ENCODE measurements at places on chromosomes 2 and 18.

GRCh38 chr2:149559341-149560068 is 28.1 kb downstream of the MMADHC start:
- no peak for DNase-seq

- no peak for DNase-seq
Observed at GRCh38 chr2:8487461-8487932, 194.4 kb upstream of the ID2 start.

DNA sequence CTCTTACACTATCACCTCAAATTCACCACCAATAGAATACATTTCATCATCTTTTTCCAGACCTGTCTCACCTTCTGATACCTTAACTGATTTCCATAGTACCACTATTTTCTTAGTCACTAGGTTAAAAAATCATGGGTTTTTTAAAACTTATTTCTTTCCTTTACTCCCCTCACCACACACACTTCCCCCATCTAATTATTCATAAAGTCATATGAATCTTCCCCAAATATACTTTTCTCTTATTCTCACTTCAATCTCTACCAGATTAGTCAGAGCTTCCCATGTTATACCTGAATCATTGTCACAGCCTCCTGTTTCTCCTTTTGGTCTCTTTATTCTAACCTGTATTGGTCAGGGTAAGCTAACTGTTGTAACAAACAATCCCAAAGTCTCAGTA is 696.3 kb downstream of the BCL11A start:
- DNase-seq: no peak

- no peak for DNase-seq
Observed at GRCh38 chr2:181682026-181682789, 1.9 kb upstream of the NEUROD1 start.

- DNase-seq: no peak
Observed at GRCh38 chr2:72438364-72438763, 290.7 kb upstream of the CYP26B1 start.
